Neuronal stem cell (in vitro differentiated cells): ENCODE measurements at places on chromosomes 2 and 18.

DNA sequence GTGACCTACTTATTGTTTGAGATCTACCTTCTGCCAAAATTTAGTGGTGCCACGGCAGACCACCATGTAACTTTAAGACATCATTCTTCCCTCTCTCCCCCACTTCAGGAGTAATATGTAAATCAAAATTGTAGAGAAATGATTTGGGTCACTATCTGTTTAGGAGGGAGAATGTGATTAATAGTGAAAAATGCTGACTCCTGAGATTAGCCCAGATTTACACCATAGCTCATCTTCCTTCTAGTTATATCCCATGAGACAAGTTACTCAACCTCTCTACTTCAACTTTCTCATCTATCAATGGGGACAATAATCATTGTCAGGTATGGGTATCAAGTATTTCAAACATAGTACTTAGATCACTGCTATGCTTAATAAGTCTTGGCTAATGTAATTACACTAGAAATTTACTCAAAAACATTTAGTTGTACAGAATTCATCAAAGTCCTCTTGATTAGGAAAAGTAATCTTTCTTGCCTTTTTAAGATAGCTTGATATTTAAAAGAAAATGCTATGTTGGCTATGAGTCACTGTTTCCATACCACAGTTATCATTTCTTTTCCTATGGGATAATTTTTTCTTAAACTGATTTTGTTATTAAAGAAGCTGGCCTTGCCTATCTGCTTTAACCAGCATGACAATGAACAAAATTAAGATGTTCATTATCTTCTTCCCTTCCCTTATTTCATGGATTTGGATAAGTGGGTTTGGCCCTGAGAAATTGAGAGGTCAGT, 1038.9 kb upstream of the ZEB2 start:
- no peak overlapping the region for H3K4me3 ChIP-seq
- H3K27ac ChIP-seq: no peak overlapping the region
- H3K27me3 ChIP-seq: no peaks in the 10 kb centered on the region
- H3K36me3 ChIP-seq: no peaks in the 10 kb centered on the region
- H3K4me1 ChIP-seq: no peaks in the 10 kb centered on the region

DNA sequence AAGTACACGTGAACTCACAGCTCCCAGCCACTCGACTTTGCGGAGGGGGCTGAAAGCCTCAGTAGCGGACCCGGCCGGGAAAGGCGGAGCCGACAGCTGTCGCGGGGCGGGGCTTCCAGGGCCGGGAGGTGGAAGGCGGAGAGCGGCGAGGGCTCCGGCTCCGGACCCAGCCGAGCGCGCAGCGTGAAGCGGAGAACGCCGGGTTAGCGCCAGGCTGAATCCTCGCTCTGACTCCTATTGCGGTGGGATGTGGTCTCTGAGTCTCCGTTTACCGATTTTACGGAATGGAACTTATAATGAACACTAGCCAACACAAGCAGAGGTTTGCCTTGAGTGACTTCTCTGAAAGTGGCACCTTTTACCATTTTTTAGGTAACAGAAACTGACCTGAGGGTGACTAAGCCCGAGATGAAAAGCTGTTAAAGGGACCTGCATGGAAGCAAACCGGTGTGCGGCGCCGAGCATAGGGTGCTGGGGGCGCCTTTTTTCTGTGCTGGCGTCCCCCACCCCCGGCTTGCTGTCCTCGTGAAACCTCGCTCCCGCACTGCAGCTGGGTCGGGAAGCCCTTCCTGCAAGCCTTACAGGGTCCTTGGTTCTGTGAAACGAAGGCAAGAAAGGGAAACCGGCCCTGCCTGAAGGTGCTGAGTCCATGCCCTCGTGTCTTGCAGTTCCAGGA, 72.9 kb downstream of the EN1 start:
- no peak overlapping the region for H3K27ac ChIP-seq
- H3K4me1 ChIP-seq: peaks cover 2% of the 10 kb centered on the region
- H3K27me3 ChIP-seq: peaks cover 2% of the 10 kb centered on the region
- H3K4me3 ChIP-seq: peak overlapping the region; percentile 8
- peak; percentile 59 for DNase-seq

DNA sequence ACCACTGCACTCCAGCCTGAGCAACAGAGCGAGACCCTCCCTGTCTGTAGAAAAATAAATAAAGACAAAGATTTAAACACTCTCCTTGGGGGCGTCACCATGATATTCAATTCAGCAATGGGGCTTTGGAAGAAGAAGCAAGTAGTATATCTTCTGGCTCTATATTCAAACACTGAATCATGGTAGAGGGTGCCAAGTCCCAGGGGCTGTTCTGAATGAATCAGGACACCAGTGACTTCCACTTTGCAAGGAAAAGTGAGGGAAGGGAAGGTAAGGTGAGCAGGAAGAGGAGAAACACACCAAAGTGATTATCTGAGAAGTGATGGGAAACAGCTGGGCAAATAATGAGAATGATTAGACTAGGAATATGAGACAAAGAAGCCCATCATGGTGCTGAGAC, 80.5 kb downstream of the AAK1 start:
- no peaks in the 10 kb centered on the region for H3K27me3 ChIP-seq
- H3K4me1 ChIP-seq: no peaks in the 10 kb centered on the region

DNA sequence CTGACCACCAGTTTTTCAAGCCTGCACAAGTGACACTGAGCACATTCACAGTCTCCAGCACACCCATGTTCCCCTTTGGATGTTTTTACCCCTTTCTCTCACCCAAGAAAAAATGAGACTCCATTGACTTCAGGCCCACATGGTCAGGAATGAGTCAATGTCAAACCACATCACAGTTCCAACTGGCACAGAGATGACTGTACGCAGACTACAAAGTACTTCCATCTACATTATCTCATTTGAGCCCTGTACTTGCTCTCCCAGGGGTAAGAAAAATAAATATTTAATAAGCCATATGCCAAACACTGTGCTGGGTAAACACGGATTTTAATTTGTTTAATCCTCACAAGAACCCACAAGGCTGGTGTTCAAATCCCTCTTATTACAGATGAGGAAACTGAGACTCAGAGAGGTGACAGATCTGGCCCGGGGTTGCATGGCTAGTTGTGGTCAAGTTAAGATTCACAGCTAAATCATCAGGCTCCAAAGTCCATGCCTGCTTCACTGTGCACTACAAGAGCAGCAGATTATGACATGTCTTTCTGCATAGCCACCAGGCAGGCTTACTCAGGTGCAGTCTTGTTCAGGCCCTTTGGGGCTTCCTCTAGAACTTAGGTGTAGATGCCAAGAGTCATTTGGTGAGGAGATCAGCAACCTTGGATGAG, 106.1 kb downstream of the TXNL1 start:
- no peaks in the 10 kb centered on the region for H3K4me1 ChIP-seq
- H3K27ac ChIP-seq: no peak overlapping the region
- H3K36me3 ChIP-seq: no peaks in the 10 kb centered on the region
- H3K27me3 ChIP-seq: no peaks in the 10 kb centered on the region
- no peak overlapping the region for H3K4me3 ChIP-seq
- no peak for DNase-seq

DNA sequence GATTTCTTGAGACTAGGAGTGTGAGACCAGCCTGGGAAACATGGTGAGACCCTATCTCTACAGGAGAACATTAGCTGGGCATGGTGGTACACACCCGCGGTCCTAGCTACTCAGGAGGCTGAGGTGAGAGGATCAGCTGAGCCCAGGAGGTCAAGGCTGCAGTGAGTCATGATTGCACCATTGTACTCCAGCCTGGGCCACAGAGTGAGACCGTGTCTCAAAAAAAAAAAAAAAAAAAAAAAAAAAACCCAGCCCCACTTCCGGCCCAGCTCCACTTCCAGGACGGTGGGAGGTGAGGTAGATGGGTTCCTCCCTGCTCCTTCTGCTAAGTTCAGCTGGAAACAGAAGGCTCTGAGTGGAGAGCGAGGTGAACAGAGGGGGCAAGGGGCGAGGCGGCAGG, 41.4 kb upstream of the NFATC1 start:
- H3K4me1 ChIP-seq: no peaks in the 10 kb centered on the region
- peaks cover 31% of the 10 kb centered on the region for H3K36me3 ChIP-seq
- H3K4me3 ChIP-seq: no peak overlapping the region
- DNase-seq: no peak

- no peaks in the 10 kb centered on the region for H3K27me3 ChIP-seq
- no peaks in the 10 kb centered on the region for H3K36me3 ChIP-seq
- no peak overlapping the region for H3K4me3 ChIP-seq
- H3K4me1 ChIP-seq: no peaks in the 10 kb centered on the region
Measured at GRCh38 chr2:185187421-185187820, 551.2 kb upstream of the FSIP2 start.
